ENCODE measurements at places on chromosomes 3 and 15.
A peak's percentile ranks its signal among the peaks of the same experiment; 100 is the strongest.

- DNase-seq = peak; percentile 40
Measured at GRCh38 chr15:92079047-92079446, 225.5 kb downstream of the SLCO3A1 start.

GRCh38 chr3:64031540-64032508 lies 8.5 kb upstream of the PSMD6 start:
- no peak for DNase-seq

GRCh38 chr3:57959423-57960173 lies 48.6 kb upstream of the FLNB start:
- DNase-seq = no peak

DNA sequence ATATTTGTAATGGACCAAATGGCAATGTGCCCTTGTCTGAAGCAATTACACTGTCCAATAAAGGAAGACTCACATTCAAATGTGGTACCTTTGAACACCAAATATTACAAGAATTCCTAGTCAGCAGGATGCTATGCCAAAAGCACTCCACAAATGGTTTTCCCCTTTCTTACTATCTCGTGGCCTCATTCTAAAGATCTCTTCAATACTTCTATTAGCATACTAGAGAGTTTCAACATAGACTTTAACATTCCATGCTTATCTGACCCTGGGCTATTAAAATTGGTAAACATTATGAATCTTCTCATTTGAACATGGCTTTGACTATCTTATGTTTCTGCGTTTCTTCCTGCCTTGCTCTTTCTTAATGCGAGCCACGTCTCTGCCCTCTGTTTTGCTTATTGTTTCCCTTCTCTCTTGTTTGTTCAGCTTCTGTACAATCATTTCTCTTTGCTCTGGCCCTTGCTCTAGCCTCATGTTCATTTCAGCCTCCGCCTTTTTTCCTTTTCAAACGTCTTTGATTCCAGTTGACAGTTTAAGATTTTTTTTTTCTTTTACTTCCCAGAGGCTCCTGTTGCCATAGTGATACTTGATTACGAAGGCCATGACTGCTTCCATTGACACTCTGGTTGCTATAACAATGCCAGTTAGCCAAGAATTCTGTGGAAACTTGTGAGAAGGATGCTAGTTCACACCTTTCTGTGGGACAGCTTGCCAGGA lies 49.5 kb upstream of the SLC9A9 start:
- no peak for DNase-seq

- DNase-seq = no peak
Measured at GRCh38 chr3:129033151-129033550, 27.4 kb upstream of the GP9 start.

DNA sequence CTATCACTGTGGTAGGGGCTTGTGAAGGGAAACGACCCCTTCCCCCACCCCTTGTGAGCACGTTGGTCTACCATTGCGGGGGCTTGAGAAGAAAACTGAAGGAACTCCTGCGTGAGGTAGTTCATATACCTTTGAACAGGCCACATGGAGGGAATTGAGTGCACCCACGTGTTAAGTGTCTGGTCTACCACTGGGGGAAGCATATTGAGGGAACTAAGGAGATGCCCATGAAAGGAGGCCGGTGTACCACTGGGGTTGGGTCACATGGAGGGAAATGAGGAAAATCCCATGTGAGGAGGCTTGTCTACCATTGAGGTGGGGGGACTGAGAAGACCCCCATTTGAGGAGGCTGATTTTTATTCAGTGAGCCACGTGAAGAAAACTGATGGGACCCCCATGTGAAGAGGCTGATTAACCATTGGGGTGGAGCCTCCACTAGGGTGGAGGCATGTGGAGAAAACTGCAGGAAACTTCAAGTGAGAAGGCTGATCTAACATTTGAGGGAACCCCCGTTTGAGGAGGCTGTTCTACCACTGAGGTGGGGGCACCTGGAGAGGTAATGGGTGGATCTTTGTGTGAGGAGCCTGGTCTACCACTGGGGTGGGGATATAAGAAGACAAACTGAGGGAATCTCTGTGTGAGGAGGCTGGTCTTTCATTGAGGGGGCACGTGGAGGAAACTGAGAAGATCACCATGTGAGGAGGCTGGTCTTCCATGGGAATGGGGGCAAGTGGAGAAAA lies 163.2 kb downstream of the FBLN2 start:
- DNase-seq = no peak

- DNase-seq = no peak
Measured at GRCh38 chr15:66071160-66071920, 182.2 kb downstream of the MEGF11 start.

GRCh38 chr3:146153429-146153828 lies 7.6 kb downstream of the PLOD2 start:
- no peak for DNase-seq

GRCh38 chr15:53196242-53196641 lies 406.1 kb upstream of the ONECUT1 start:
- DNase-seq = no peak

GRCh38 chr3:59836531-59836930 lies 786.7 kb upstream of the CFAP20DC start:
- DNase-seq = no peak

DNA sequence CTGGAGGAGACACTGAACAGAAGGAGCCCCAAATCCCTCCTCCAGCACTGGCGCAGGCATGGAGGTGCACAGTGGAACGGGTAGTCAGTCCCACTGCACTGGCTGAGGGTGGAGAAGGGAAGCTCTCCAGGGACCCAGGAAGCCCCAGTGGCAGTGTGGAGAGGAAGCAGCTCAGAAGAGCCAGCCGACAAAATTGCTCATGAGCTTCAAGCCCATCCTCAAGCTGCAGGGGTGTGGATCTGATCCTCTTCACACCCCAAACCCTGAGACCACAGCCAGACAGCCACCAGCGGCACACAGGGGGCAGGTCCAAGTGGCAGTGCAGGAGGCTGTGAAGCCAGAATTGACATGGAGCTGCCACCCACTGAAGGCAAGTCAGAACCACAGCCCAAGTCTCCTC lies 32.1 kb downstream of the CYFIP1 start:
- no peak for DNase-seq

GRCh38 chr3:71127844-71128243 lies 455.7 kb downstream of the FOXP1 start:
- DNase-seq = no peak

GRCh38 chr3:69867941-69868505 lies 128.8 kb downstream of the MITF start:
- DNase-seq = no peak

DNA sequence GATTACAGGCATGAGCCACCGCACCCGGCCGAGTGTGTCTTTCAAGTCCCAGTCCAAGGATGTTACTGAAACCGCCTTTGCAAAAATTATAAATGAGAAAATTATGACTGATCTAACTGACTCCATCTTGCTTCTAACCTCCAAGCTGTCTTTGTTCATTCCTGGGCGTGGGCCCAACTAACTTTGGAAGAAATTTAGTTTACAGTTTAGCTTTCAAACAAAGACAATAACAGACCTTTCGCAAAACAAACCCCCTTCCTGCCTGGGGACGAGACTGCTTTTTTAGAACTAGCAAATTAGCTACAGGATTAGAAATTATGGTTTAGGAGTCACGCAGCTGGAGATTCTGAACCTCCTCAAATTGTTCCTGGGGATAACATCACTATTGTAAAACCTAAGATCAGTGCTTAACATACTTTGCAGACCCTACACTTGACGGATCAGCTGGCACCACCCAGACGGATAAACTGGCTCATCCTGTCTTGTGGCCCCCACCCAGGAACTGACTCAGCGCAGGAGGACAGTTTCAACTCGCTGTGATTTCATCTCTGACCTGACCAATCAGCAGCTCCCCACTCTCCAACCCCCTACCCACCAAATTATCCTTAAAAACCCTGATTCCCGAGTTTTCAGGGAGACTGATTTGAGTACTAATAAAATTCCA lies 23.8 kb downstream of the NANOGP8 start:
- DNase-seq = no peak

GRCh38 chr15:68989541-68990230 lies 24.8 kb upstream of the NOX5 start:
- DNase-seq = no peak

GRCh38 chr3:18428036-18428435 lies 2.9 kb upstream of the SATB1 start:
- DNase-seq = no peak

- DNase-seq = no peak
Measured at GRCh38 chr3:71120012-71120411, 463.5 kb downstream of the FOXP1 start.

DNA sequence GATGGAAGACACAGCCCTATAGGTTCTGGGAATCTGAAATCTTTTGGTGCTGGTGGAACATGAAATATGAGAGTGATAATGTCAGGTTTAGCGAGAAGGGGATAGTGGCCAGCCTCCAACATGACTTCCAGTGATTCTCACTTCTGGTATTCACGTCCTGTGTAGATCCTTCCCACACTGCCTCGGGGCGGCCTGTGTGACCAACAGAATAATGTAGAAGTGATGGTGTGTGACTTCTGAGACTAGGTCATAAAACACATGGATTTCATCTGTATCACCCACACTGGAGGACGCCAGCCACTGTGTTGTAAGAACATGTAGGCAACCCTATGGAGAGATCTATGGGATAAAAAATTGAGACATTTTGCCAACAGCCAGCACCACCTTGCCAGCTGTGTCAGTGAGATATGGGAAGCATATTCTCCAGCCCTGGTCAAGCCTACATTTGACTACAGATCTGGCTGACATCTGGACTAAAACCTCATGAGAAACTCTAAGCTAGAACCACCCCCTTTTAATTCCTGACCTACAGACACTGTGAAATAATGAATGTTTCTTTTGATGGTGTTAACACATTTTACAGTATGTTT lies 25.5 kb upstream of the NUDT16 start:
- DNase-seq = no peak

DNA sequence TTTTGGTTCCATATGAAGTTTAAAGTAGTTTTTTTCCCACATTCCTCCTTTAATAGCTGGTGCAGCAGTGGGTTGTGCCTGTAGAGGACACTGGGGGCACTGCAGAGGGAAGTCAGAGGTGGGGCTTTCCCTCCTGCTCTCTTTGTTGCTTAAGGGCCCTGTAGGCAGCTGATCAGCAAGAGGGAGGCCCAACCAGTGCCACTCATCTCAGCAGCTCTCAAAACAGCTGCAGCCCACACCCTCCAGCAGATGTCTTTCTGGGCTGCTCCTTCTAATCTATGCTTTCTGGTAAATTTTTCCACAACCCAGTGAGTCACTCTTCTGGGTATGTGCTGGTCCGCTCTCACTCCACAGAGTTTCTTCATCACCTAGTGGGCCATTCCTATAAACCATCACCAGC lies 263.8 kb downstream of the FEZF2 start:
- no peak for DNase-seq

DNA sequence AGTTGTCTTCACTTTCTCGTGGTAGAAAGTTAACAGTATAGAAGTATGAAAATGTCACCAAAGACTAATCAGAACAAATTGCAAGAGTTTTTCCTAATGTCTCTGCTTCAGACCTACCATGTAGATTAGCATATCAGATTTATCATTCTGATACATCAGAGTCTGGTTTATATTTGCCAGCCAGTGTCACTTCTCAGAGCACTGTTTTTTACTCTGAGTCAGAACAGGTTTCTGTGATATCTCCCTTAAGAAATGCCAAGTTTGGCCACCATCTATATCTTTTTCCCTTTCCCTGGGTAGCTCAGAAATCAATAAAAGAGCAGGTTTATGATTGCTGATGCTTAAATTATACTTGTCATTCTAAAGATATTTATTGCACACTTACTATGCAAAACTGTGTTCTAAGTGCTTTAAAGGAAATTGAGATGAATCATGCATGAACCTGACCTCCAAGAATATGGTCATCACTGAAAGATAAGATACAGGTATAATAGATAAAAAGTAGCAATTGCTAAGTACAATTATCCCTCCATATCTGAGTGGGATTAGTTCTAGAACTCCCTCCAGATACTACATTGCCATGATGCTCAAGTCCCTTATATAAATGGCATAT lies 672.7 kb upstream of the NAALADL2 start:
- no peak for DNase-seq

DNA sequence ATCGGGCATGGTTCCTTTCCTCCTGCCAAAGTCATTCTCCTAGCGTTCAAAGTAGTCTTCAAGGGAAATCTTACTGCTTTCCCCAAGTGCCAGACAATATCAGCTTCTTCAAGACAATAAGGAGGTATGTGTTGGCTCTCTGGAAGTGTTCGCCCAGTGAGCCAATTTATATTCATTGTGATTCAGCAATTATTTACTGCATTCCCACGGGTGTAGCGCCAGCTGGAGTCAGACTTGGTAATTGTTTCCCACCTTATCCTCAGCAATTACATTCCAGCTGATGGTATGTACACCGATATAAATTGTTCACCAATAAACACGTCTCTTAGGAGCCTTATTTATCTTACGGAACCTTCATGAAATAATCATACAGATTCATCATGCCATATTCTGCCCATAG lies 103.6 kb upstream of the CTNNB1 start:
- DNase-seq = no peak

DNA sequence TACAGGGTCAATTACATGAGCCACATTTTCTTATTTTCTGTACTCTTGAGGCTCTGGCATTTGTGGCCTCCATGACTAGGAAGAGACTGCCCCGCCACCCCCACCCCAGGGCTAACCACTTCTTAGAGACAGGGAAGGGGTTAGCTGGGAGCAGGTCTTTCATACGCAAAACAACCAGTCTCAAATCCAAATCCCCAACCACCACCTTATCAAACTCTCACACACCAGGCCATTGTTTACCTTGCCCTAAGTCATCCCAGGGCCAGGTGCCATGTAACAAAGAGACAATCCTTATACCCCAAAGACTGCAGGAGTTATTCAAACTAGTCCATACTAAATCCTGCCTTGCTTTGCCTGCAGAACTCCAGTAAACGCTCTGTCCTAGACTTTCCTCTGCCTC lies 77.8 kb downstream of the B3GNT5 start:
- no peak for DNase-seq

DNA sequence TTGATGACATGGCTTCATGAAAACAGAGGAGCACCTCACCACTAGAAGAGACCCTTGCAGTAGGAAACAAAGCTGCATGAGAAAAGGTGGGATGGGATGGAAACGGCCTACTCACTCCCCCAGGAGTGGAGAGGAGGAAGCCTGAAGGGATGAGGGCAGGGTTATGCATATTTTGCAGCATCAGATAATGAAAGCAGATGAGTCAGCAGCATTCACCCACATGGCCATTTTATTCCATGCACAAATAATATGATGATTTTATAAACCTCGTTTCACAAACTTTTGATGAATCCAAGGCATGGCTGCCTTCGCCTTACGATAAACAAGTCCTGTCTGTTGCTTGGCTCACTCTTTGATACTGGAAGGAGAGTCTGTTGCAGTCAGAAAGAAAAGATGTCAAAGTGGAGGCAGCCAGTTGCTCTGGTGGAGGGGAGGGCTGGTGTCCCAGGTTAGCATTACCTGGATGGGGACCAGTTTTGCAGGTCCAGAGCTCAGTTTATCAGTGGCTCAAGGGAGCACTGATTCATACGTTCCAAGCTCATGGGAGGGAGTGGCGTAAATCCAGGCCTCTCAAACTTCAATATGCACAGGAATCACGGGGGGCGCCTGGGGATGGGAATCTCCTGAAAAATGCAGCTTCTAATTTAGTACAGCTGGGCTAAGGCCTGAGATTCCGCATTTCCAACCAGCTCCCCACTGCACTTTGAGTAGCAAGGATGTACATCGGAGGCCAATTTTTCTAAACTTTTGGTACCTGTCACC lies 9.2 kb upstream of the EHD4 start:
- DNase-seq = no peak

GRCh38 chr3:106371971-106372805 lies 503.4 kb upstream of the CBLB start:
- DNase-seq = no peak

- no peak for DNase-seq
Measured at GRCh38 chr3:179098388-179099077, 26.9 kb upstream of the ZMAT3 start.

All from activated naive CD8-positive, alpha-beta T cell treated with anti-CD3 and anti-CD28 coated beads for 36 hours (primary cell).